Epithelial cell of esophagus (primary cell): ENCODE measurements at places on chromosomes 2 and 18.

DNA sequence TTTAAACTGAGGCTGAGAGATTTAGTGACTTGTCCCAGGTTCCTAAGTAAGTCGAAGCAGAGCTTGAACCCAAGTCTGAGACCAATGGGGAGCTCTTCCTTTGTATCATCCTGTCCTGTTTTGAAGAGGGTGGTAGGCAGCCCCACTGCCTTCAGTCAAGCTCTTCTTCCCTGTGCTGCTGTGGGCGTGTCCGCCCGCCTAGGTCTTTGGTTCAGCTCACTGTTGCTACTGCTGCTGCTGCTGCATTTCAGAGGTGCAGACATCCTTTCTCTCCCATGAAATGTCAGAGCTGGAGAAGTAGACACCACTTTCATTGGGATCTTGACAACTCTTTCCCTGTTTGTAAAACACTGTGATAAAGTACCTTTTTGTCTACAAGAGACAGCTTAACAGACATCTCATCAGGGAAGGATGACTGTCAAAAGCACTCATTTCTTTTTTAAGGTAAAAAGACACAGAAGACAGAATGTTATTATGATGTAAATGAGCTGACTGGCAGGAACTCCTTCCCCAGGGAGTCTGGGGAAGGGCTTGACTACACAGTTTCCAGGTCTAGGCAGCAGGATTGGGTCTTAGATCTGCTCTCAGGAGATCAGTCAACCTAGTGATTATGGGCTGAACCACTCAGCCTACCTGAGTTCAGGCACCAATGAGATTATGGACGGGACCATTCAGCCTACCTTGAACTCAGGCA, 91.7 kb upstream of the TRIB2 start:
- no peak for DNase-seq

- no peak for DNase-seq
Measured at GRCh38 chr2:66446941-66447340, 12.0 kb downstream of the MEIS1 start.

DNA sequence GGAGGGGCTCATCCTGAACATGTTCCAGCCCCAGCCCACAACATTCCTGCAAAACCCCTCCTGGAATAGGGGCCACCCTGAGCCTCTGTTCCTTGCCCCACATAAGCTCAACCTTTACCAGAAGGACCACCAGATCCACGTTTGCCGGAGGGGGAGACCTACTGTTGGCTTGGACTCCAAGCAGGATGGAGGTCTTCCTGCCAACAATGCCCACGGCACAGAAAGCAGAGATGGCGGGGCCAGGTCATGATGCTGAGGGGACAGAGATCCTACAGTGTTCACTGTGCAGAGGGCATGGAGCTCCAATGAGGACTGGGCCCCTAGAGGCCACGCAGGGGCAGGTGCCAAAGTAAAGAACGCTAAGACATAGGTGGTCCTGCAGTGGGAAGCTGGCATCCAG, 98.5 kb upstream of the RAB6C start:
- DNase-seq, result no peak

DNA sequence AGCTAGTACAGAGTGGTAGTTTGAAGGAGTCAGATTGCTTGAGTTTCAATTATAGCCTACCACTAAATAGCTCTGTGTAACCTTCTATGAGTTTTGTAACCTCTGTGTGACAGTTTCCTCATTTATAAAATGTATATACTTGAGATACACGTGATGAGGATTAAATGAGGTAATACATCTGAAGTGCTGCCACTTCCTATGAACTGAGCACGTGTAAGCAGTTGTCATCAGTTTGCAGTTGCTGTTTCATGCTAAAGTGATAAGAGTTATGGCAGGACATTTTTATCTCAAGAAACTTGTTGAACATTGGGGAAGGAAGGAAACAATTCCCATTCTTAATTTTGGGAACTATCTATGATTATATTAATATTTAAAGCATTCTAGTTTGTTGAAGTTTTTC, 38.5 kb downstream of the CARF start:
- no peak for DNase-seq

GRCh38 chr2:224042191-224042696, 3.2 kb upstream of the SERPINE2 start:
- no peak for DNase-seq

DNA sequence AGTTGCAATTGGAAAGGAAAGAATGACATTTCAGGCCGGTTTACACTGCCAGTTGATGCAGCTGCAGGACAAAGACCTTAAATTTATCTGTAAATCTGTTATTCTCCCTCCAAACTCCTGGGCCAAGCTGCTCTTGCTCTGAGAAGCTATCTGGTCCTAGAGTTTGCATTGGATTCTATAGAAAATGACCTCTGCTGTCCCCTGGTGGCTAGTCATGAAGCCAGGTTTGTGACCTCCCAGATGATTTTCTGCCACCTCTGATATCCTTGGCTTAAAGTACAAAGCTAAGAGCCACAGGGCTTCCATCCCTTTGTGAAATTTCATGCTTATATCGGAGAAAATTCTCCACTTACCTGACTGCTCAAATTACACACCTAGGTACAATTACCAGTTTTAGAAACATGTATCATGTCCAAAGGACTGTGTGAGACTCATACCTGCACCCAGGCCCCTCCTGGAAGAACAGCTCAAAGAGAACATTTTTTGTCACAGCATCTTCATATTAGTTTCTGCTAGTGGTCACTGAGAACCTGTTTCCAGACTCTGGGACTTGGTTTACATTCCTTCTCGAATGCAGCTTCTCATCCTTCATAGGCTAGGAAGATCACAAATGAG, 28.9 kb upstream of the IER3IP1 start:
- DNase-seq, result peak; percentile 50

GRCh38 chr2:44549856-44550255, 188.1 kb downstream of the CAMKMT start:
- DNase-seq, result peak; percentile 51

DNA sequence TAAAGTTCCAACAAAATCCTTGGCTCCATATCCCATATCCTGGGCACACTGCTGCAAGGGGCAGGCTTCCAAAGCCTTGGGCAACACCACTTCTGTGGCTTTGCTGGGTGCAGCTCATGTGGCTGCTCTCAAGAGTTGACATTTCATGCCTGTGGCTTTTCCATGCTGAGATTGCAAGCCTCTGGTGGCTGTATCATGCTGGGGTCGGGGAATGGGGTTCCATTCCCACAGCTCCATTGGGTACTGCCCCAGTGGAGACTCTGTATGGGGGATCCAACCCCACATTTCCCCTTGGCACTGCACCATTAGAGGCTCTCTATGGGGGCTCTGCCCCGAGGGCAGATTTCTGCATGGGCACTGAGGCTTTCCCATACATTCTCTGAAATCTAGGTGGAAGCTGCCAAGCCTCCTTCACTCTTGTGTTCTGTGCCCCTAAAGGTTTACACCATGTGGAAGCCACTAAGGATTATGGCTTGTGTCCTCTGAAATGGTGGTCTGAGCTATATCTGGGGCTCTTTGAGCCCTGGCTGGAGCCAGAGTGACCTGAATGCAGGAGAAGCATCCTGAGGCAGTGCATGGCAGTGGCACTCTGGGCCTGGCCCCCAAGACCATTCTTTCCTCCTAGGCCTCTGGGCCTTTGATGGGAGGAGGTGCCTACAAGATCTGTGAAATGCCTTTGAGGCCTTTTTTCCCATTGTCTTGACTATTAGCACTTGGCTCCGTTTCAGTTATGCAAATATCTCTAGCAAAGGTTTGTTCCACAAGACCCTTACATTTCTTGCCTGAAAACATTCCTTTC, 107.9 kb downstream of the PTGR3 start:
- no peak for DNase-seq

GRCh38 chr2:63053889-63054602, 3.4 kb downstream of the OTX1 start:
- DNase-seq, result no peak

GRCh38 chr2:107719836-107720235, 106.9 kb upstream of the RGPD4 start:
- DNase-seq, result no peak

GRCh38 chr2:195610717-195611116, 46.3 kb upstream of the SLC39A10 start:
- DNase-seq, result no peak

- no peak for DNase-seq
Measured at GRCh38 chr2:238699307-238700116, 148.4 kb upstream of the TWIST2 start.
